BE2C (cell line): ENCODE measurements at places on chromosomes 6 and 20.

GRCh38 chr20:35618263-35619131, 2.9 kb downstream of the SPAG4 start:
- peak; percentile 31 for DNase-seq

- no peak for DNase-seq
Observed at GRCh38 chr6:165843121-165843520, 180.1 kb upstream of the PDE10A start.

DNA sequence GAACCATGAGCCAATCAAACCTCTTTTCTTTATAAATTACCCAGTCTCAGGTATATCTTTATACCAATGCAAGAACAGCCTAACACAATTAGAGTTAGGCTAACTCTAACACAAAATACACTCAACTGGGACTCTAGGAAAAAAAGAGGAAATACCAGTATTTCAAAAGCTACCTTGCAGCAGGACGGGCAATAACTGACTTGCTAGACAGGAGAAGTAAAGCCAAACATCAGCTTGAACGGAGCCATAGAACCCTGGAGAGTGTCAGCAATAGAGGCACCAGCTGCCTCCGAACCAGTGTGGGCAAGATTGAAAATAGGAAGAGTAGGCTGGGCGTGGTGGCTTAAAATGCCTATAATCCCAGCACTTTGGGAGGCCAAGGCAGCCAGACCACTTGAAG, 162.0 kb upstream of the SOX4 start:
- DNase-seq = no peak

- no peak for DNase-seq
Observed at GRCh38 chr6:111410371-111410770, 72.6 kb downstream of the REV3L start.

- DNase-seq = no peak
Observed at GRCh38 chr6:16089232-16090062, 39.4 kb upstream of the MYLIP start.

- no peak for DNase-seq
Observed at GRCh38 chr6:28696167-28696566, 170.5 kb downstream of the GPX5 start.

- DNase-seq = no peak
Observed at GRCh38 chr6:121441477-121441876, 6.0 kb downstream of the GJA1 start.

- DNase-seq = no peak
Observed at GRCh38 chr6:139979021-139979725, 604.7 kb upstream of the CITED2 start.

GRCh38 chr6:36419310-36419709, 23.3 kb downstream of the PXT1 start:
- DNase-seq = no peak

DNA sequence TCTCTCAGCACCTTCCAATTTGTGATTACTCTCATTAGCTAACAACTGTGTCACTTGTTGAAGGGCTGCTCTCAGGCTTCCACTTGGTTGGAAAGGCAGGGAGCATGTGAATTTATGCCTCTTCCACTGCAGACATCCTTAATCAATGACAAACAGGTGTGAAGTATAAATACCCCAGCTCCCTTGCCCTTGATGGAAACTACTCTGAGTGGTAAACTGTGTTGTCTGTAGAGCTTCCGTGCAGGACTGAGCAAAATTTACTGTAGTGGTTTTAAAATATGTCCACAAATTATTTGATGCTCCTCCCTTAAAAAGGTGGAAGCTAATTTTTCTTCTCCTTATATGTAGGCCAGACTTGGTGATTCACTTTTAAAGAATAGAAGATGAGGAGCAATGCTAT, 253.0 kb upstream of the TBX18 start:
- DNase-seq = no peak

- no peak for DNase-seq
Observed at GRCh38 chr6:112717401-112717800, 370.3 kb downstream of the RFPL4B start.

GRCh38 chr6:70289299-70289698, 13.6 kb downstream of the COL9A1 start:
- no peak for DNase-seq

DNA sequence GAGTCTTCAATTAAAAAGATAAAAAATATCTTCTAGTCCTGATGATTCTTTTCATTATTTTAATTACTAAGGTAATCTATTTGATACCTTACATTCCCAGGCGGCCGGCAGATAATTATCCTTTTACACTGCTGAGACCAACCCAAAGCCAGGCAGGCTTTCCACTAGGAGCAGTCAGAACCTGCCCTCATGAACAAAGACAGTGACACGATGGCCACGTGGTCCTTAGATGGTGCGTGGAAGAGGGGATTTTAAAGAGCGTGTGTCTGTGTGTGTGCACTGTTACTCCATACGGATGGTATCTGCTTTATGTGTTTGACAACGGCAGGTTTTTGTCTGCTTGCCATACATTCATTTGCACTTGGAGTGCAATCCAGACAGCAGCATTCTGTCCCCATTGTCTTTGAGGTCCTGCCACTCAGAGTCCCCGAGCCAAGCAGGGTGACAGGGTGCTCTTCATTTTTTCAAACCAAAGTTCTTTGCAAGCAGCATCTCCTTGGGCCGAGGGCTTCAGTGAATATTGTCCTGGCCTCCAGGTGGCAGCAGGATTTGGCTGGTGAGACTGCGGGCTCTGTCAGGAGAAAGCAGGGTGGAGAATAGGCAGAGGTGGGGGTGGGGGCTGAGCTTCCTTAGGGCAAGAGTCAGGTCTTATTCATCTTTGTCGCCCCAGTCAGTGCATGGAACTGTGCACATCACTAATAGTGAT, 260.5 kb downstream of the NRN1 start:
- peak; percentile 53 for DNase-seq

DNA sequence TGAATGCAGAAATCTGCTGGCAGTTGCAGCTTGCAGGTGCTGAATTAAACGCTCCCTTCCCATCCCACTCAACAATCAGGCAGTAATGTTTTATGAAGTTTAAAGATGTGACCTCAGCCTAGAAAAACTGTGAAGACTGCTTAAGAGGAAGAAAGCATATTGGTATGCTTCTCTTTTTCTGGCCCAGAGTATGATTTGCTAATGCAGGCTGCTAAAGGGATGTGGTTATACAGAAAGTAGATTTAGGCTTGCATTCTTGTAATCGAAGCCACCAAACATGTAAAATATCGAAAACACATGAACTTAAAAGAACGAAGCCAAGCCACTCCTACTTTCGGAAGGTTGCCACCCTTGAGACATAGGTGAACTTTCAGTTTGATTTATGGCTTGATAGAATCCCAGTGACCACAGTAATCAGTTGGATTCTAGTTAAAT, 40.7 kb downstream of the MAP3K5 start:
- no peak for DNase-seq

DNA sequence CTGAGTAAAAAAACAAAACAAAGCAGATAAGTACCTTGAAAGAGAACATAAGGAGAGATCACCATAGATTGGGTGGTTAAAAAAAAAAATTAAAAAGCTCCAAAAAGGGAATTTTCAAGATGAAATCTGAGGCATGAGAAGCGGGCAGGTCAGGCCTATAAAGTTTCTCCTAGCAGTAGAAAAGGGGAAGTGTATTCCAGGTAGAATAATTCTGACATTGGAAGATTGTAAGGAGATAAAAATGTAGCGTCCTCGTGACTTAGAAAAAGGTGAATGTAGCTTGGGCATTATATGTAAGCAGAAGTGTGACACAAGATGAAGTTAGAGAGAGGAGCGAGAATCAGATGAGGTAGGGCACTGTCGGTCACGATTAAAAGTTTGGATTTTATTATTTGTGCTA, 9.1 kb upstream of the ADGRB3 start:
- DNase-seq = no peak

GRCh38 chr6:52503851-52504781, 72.7 kb downstream of the TRAM2 start:
- DNase-seq = peak; percentile 86

DNA sequence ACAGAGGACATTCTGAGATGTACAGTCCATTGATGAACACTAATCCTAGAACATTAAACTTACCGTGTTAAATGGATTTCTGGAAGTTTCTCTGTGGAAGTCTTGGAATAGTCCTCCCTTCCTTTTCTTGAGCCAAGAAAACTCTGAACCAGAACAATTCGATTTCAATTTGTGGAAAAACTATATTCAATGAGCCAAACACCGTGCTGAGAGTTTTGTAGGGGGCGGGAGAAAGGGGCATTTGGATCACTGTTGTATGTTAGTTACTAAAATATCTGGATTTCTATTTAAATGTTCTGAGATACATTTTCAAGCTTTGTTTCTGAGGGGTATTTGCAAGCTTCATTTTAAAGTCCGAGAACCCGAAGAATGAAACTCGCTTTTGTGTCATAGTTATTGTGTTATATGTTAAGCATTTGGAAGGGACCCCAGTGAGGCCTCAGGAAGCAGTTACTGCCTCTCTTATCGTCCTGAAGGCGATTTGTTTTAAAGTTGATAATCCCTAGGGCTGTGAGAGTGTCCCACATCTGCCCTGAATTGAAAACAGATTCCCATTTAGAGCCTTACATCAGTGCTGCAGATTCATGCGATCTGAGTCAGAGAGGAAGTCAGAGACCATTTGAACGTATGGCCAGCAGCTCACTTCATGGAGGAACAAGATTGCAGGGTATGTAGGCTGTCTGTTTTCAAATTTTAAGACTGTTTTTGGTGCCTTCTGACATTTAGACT, 70.8 kb upstream of the SASH1 start:
- DNase-seq = no peak

GRCh38 chr6:122817766-122818165, 28.7 kb downstream of the SMPDL3A start:
- DNase-seq = no peak

DNA sequence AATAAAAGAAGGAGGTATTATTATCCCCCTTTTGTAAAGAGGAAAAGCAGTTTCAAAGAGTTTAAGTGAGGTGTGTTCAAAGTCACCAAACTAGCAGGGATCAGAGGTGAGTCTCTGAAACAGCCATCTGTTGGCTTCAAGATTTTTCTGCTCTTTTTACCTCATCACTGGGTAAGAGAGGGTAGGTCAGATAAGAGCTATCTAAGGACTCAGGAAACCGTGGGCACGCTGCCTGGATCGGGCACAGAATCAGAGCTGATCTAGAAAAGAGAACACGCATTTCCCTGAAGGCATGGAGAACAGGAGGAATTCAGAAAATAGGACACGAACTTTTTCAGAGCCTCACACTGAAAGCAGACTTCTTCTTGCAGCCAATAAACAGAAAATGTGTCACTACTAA, 65.8 kb upstream of the LY86 start:
- no peak for DNase-seq

- no peak for DNase-seq
Observed at GRCh38 chr6:149242883-149243282, 74.6 kb upstream of the TAB2 start.

GRCh38 chr6:166707045-166707444, 80.0 kb upstream of the RPS6KA2 start:
- peak; percentile 77 for DNase-seq

DNA sequence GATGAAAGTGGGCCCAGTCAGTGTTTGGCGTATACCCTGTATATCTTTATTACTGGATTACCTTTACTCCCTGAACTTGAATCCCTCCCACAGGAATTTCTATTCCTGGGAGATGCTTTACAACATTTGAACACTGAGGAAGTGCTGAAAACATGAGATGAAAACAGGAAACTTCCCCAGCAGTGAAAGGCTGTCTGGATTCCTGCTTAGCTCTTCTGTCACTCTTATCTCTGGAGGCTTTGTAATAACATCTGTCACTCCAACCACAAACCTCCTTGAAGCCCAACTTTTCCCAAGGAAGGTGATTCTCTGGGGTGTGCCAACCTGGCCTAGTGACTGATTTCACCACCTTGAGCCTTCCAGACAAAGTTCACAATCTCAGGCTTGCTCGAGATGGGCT, 264.5 kb upstream of the BMP2 start:
- DNase-seq = no peak

DNA sequence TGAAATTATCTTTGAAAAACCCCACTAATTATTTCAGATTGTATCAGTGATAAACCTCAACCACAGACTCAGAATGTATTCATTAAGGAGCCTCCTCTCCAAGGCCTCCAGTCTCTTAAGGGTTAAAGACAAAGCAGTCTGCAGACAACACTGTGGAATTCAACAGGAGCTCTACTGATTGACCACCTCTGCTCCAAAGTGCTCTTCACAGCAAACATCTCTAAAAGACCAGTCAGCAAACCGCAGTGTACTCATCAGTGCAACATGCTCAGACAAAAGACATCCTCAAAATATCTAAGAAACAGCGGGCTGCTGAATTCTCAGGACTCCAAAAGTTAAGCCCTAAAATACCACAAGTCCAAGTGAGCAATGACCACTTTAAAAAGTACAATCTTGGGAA, 42.0 kb downstream of the UQCC1 start:
- no peak for DNase-seq

- no peak for DNase-seq
Observed at GRCh38 chr20:18284805-18285533, 3.4 kb upstream of the ZNF133 start.

GRCh38 chr20:23161244-23161891, 75.2 kb upstream of the CD93 start:
- DNase-seq = no peak

DNA sequence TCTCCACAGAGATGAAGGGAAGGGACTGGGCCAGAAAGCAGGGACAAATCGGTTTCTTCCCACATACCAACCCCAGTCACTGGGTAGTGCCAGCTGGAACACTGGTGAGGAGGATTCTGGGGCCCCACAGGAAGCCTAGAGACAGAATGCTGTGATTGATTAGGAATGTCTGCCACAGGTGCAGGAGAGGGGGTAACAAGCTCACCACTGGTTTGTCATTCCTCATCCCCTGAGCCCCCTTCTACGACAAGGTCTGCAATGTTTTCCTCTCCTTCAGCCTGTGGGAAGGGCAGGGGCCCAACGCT, 89.8 kb downstream of the PREX1 start:
- DNase-seq = no peak

- DNase-seq = no peak
Observed at GRCh38 chr6:148244217-148244935, 98.3 kb upstream of the SASH1 start.

- no peak for DNase-seq
Observed at GRCh38 chr6:161242779-161243693, 30.8 kb downstream of the AGPAT4 start.

DNA sequence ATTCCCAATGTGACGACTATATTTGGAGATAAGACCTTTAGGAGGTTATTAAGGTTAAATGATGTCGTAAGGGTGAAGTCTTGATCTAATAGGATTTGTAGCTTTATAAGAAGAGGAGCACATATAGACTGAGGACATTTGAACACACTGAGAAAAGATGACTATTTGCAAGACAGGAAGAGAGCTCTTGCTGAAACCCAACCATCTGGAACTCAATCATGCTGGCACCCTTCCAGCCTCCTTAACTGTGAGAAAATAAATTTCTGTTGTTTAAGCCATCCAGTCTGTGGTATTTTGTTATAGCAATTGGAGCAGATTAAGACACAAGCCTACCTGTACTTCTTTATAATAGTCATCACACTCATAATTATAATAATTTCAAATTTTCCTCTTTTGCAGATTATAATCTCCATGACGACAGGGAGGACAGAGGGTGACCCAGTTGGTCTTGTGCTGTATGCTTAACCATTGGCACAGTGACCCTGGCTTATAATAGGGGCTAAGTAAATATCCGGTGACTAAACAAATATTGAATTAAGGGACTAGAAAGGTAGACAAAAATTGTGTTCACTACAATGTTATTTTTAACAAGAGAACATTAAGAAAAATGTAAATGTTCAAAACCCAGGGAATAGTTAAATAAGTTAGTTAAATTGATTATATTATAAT, 206.4 kb upstream of the HDDC2 start:
- DNase-seq = peak; percentile 12
